ENCODE measurements at places on chromosomes 5 and 9.
A peak's percentile ranks its signal among the peaks of the same experiment; 100 is the strongest.

DNA sequence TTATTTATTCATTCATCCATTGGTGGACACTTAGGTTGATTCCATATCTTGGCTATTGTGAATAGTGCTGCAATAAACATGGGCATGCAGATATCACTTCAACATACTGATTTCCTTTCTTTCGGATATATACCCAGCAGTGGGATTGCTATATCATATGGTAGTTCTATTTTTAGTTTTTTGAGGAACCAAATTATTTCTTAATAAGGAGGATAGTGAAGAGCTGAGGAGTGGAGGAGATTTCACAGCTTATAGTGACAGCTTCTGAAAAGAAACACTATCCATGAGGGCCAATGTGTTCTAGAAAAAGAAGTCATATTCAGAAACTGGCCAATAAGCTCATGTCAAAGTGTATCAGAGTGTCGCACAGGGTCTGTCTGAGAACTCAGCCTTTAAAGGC lies 183.3 kb downstream of the SEC61B start:
- no peak for DNase-seq

- DNase-seq = no peak
Observed at GRCh38 chr5:111967463-111967862, 210.5 kb upstream of the NREP start.

DNA sequence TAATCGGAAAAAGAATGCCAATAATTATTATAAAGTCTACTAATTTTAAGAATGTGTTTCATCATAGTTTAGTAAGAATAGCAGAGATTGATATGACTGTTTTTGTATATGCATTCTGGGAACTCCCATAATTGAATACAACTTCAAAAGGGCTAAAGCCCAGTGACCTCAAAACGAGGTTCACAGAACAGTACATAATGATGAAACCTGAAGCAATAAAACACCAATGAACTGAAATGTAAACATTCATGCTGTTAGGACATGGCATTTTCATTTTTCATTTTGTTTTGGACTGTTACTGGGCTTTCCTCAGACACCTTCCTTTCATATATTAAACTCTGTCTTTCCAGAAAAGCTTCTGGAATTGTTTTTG lies 684 bp upstream of the JMY start:
- no peak for DNase-seq

- DNase-seq = no peak
Observed at GRCh38 chr5:60810438-60811085, 33.5 kb downstream of the ELOVL7 start.

DNA sequence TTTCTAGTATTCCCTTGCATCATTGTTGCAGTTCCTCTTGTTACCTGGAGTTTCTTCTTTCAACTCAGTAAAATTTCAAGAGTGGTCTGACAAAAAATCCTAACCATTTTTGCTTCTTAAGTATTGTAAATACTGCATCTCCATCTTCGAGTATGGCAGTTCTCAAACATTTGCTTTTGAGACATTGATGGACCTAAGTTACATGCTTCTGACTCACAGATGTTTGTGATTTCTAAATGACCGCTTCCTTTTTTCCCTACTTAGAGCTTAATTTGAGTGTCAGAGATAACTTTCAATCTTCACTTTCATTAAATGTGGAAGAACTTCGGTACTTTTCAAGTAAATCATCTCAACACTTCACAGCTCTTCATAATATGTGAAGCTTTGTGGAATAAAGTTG lies 4.2 kb downstream of the UHRF2 start:
- no peak for DNase-seq

- DNase-seq = no peak
Observed at GRCh38 chr9:104686081-104686480, 8.2 kb upstream of the OR13D1 start.

GRCh38 chr9:5509573-5509972 lies 758 bp upstream of the PDCD1LG2 start:
- no peak for DNase-seq

DNA sequence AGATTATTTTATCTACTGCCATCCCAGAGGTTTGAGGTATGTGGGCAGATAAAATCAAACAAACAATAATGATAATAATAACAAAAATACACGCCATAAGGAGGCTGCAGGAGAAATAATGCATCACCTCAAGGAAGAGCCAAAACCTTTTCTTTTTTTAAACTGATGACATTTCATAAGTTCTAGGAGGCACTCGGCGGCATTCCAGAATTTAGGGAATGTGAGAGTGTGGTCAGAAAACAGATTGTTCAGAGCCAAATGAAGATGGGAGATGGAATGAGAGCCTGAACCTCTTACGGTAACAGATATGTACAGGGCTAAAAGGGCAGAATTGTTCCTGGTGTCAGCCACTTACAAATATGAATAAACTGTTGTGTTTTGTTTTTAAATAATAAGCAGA lies 615.0 kb upstream of the CHD1 start:
- DNase-seq = no peak

DNA sequence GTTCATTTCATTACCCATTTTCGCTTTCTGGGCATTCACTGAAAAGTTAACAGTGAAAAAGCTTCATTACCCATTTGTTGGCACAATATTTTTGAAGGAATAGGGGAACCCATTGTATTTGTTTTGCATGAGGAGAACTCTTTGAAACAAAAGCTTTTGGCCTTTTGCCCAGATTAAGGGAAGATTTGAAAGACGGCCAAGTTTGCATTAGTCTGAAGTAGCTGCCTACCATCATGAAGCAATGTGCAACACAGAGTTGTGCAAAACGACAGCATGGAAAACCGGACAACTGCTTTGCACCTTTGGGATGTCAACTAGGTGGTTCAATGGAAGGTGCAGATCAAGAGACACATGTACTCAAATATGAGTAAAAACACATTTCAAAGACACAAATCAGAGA lies 84.9 kb downstream of the TRPM3 start:
- DNase-seq = no peak

- no peak for DNase-seq
Observed at GRCh38 chr5:118115791-118116190, 872.6 kb downstream of the DTWD2 start.

- DNase-seq = no peak
Observed at GRCh38 chr5:127962491-127962890, 121.1 kb upstream of the SLC12A2 start.

GRCh38 chr5:150448334-150448733 lies 1.2 kb downstream of the RPS14 start:
- DNase-seq = no peak

- no peak for DNase-seq
Observed at GRCh38 chr5:154118385-154118784, 72.1 kb upstream of the GALNT10 start.

DNA sequence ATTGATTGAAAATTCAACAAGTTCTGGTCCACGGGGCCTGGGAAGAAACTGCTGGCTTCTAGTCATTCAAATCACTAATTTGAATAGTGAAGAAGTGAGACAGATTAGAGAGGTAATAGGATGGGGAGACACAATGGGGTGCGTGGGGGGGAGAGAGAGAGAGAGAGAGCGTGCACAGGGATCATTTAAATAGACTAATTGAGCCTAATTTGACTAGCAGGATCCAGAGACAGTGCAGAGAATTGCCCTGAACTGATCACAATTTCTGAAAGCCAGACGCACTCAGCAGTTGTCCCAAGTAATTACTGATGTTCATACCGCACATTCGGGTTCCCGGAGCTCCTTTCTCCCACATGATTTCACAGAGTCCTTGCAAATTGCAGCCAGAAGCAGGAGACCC lies 50.3 kb upstream of the C5orf58 start:
- no peak for DNase-seq

GRCh38 chr5:177494346-177495195 lies 2.8 kb downstream of the PDLIM7 start:
- DNase-seq = peak; percentile 58

DNA sequence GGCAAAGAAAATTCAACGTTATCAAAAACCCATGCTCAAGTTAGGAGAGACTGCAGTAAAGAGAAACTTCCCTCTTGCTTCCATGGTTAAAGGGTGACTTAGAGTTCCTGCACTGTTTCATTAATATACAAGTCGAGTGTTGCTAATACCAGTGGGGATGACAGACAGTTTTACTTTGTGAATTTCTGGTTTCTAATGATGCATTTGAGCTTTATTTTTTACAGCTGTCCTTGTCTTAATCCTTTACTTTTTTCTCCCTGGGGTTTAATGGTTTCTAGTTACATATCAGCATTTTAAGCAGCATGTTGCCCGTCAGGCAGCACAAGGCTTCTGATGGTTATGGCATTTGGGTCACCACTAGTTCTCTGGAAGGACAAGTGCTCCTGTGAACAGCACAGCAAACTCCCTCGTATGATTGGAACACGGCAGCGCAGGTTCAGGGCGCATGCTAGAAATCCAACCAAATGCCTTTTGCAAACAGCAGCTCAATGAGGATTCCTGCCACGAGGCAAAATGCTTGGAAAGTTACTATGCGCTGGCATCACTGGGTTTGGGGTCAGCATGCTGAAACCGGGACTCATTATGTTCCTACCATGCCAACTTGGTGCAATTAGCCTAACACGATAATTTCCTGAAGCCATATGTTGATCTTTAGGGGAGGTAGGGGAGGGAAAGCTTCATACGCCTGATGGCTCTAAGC lies 463.8 kb downstream of the BNC2 start:
- DNase-seq = no peak

DNA sequence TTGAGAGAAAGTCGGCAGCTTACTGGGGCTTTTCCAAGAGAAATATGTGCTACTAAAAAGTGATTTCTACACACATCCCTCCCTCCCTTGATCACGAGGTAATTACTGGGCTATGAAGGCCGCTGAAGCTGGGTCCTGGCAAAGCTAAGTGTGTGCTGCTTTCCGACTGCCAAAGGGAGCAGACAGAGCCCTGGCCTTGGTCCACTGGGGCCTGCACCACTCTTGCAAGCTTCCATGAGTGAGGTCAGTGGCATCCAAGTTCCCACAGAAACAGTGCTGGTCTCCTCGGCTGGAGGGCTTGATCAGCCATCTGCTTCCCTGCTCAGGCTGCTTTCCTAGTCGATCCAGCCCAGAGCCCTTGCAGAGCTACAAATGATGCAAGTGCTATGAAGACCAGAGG lies 154.8 kb upstream of the LHFPL2 start:
- DNase-seq = no peak

DNA sequence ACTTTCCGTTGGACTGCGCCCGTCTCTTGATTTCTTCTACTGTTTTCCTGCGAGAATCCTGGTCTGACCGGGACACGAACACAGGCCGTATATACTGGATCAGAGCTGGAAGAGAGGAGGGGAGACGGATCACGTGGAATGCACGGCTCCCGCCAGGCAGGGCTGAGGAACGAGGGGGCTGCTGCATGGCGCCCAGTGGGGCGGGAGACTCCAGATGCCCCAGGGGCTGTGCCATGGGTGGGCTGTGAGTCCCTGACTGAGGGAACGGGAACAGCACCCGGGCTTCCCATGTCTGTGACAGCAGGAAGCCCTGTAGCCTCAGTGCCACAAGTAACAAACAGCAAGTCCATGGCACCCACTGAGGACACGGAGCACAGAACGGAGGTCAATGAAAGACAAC lies 34.0 kb downstream of the LPCAT1 start:
- DNase-seq = no peak

GRCh38 chr5:3153226-3153858 lies 401.9 kb upstream of the IRX2 start:
- DNase-seq = no peak

DNA sequence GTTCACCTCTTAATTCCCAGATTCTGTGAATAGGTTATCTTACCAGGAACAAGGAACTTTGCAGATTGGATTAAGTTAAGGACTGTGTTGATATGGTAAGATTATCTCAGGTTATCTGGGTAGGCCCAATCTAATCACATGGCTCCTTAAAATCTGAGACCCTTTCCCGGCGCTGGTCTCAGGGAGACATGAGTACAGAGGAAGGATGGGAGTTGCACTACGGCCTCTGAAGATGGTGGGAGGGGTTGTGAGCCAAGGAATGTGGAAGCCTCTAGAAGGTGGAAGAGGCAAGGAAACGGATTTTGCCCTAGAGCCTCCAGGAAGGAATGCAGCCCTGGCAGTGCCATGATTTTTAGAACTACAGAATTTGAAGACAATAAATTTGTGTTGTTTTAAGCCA lies 95.1 kb downstream of the AK8 start:
- DNase-seq = no peak

DNA sequence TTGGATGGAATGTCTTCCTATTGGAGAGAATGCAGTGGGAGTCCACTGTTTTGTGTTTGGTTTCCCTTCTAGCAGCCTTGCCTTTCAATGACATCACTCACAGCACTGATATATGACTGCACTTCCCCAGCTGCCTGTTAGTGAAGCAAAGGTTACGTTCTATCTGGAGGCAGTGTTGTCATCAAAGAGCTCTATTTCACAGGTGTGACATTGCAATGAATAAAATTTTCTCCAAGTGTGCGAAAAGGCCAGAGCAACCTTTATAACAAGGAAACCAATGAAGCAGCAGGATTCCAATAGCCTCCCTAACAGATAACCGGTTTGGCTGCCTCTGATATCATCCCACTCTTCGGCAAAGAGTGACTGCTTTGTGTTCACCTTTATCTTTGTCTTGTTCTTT lies 523.5 kb upstream of the ZNF608 start:
- DNase-seq = no peak

- no peak for DNase-seq
Observed at GRCh38 chr5:5558638-5559527, 136.4 kb downstream of the ICE1 start.

- DNase-seq = no peak
Observed at GRCh38 chr9:22136461-22137096, 127.5 kb upstream of the CDKN2B start.

GRCh38 chr5:150196986-150197385 lies 7.1 kb downstream of the SLC6A7 start:
- DNase-seq = no peak

DNA sequence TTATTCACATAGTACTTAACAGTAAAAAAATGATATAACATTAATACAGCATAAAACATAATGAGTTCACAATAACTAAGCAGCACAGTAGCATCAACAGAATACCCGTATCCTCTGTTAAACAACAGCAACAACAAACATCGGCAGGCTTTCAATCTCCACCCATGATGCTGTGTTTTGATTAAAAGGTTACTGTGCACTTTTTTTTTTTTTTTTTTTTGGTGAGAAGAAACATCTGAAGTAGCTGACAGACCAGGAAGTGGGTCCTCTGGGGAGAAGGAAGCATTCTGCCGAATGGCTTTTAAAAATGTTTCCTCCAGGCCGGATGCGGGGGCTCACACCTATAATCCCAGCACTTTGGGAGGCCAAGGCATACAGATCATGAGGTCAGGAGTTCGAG lies 282.3 kb downstream of the EPB41L4A start:
- no peak for DNase-seq

DNA sequence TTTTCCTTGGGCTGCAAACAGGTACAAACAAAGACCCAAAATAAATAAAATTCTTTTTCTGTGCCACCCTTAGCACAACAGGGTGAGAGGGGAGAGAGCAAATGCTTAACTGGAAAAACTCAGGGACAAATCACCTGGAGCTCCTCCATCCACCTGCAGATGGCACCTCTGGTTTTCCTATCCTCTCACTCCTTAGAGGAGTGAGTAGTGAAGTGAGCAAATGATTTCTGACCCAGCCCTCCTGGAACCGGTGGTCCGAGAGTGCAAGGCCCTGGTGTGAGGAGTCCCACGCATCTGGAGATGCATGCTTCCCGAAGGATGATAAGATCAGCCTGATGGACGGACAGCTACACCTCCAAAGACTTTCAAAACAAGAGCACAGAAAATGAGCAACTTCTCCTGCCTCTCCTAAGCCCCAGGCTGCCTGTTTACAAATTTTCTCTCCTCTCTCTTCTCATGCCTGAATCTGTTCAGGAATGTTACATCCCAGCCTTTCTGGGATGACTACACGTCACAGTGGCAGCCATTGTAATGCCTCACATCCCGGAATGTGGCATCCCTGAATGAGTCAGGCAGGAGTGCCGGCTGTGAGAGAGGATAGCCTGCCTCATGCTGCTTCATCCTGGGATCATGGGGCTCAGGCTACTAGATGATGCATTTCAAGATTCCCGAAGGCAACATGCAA lies 86.4 kb downstream of the ADRB2 start:
- no peak for DNase-seq

Measured in stimulated activated naive B cell treated with anti-CD40 and anti-IgM and Interleukin-4, amounts not matched to agents 10 μg/mL and 1 μg/mL and 100 μg/mL, for 72 hours (primary cell).